ENCODE measurements at places on chromosomes 12 and 14.

DNA sequence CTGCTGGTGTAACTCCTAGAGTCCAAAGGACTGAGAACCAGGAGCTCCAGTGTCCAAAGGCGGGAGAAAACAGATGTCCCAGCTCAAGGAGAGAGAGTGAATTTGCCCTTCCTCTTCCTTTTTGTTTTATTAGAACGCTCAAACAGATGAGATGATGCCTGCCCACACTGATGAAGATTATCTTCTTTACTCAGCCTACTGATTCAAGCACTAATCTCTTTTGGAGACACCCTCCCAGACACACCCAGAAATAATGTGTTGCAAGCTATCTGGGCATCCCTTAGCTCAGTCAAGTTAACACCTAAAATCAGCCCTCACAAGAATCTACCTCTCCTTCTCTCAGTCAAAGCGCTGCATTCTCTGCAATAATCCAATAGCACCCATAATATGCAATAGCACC lies 78.2 kb upstream of the BCL2L14 start:
- DNase-seq = no peak

GRCh38 chr14:51547260-51547659 lies 104.5 kb upstream of the FRMD6 start:
- no peak for DNase-seq

GRCh38 chr12:103350116-103350515 lies 145.7 kb downstream of the C12orf42 start:
- no peak for DNase-seq

DNA sequence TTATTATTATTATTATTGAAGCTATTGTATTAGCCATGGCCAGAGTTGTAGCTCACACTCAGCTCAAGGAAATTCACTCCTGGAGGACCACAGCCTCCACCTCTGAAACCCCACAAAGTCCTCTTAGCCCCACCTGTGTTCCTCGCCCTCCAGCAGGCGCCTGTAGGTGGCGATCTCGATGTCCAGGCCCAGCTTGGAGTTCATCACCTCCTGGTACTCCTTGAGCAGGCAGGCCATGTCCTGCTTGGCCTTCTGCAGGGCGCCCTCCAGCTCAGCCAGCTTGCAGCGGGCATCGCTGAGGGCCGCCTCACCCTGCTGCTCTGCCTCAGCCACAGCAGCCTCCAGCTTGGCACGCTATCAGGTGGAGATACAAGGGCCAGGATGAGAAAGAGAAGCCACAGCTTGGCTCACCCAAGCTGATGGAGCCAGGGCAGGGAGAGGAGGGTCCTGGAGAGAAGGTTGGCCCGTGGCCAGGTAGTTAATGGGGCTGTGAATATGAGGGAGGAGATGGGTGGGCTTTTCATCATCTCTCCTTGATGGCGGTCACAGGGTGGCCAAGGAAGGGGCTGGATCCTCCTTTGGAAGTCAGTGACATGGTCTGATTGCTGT lies 5.1 kb downstream of the KRT85 start:
- no peak for DNase-seq

DNA sequence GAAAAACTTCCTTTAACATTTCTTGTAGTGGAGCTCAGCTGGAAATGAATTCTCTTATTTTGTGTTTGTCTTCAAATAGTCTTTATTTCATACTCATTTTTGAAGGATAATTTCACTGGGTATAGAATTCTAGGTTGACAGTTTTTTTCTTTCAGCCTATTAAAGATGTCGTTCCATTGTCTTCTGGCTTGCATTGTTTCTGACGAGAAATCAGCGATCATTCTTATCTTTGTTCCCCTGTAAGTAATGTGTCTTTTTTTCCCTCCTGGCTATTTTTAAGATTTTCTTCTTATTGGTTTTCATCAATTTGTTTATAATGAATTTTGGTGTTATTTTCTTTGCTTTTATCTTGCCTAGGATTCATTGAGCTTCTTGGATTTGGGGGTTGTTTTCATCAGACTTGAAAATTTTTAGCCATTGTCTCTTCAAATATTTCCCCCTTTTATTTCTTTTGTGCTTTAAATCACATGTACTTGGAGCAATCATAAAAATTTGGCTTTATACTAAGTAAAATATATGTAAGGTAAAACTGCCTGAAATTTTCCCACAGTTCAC lies 89.4 kb downstream of the UNC79 start:
- DNase-seq = no peak
